ENCODE measurements at places on chromosomes 2 and 18.

- DNase-seq, result no peak
These were observed 158.6 kb downstream of the PPP1R1C start for GRCh38 chr2:182144041-182144775.

DNA sequence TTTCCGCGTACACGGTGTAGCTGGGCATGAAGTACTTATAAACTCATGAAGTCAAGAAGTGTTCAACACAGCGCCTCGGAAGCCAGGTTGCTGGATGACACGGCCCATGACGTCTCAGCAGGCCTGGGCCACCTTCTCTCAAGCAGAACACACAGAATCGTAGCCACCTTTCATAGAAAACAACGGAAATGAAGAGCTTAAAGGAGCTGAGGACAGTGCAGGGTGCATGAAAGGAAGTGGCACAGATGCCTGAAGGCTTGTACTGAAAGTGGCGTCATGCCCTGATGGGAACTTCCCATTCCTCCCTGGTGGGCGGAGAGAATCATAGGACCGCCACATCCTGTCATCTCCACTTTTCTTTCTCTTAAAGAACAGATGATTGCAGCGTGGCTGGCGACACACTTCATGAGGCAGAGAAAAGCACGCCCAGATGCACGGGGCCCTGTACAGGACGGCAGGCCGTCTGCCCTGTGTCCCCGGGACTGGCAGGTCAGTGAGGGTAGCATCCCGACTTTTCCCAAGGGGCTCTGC is 31.1 kb downstream of the HDAC4 start:
- DNase-seq, result no peak

DNA sequence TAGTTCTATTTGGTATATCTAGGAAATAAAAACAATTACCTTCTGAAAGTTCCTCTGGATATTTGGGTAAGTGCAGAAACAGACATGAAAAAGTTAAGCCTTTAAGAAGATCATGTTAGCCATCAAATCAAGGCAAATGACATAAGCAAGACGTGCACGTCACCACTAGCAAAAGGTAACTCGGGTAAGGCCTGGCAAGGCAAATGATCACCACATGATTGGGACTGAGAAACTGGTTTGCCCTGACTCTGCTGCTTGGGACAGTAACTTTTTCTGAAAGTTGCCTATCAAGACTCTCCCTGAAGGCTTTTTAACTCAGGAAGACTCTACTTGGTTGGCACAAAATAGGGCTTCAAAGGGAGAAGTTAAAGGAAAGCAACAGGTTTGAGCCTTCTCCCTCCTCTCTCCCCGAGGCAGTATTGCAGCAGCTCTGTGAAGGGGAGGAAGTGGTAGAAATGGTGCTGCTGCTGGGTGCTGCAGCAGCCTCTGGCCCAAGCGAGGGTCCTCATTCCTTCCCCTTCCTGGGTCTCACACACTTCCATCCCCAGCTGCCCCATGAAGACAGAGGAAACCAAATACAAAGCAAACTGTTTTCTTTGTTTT is 17.1 kb upstream of the TMEM237 start:
- no peak for DNase-seq

GRCh38 chr2:148999451-148999921 is 39.0 kb upstream of the LYPD6B start:
- no peak for DNase-seq

GRCh38 chr18:9346775-9347174 is 12.2 kb downstream of the TWSG1 start:
- no peak for DNase-seq

DNA sequence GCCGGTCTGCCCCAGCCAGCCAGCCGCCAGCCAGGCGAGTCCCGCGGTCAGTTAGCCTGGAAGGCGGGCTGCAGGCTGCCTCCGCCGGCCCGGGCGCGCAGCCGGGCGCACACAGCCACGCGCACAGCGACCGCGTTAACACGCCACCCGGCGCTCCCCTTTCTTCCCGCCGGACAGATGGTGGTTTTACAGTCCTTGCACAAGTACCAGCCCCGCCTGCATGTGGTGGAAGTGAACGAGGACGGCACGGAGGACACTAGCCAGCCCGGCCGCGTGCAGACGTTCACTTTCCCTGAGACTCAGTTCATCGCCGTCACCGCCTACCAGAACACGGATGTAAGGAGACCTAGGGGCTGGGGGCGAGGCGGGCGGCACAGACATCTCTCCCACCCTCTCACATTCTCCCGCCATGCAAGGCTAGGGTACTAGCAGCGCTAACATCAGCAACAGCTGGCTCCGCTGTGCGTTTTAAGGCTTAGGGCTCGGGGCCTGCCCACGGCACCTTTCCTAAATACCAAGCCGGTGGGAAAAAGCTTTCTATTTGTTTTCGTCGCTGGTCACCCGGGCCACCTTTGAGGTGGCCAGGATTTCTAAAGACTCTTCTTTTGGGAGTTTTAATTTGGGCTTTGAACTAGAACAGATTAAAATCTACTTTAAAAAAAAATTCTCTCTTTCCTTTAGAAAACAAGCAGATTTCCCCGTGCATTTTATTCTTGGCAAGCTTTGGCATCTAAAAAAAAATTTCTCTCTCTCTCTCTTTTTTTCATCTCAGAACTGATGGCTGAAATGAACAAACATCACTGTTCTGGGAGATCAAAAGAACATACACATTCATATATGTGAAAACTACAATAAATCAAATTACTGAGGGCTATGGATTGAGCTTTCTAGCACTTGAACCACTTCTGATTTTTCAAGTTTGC is 2.9 kb downstream of the TBR1 start:
- no peak for DNase-seq

DNA sequence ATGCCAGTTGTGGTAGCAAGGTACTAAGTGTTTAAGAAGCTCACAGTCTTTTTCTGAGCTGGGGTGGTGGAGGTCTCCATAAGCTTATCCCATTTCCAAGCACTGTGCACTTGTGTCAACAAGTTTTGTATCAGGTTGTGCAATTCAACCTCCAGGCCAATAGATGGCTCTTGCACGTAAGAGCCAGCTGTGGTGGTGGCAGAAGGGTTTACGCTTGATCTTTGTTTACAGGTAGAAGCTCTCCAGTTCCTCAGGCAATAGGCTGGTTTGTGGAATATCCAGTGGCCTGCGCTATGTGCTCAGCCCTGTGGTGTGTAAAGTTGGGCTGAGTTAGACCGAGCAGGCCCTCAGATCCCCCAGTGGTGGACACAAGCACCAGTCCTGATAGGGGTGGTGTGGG is 89.7 kb upstream of the CNTNAP5 start:
- no peak for DNase-seq

DNA sequence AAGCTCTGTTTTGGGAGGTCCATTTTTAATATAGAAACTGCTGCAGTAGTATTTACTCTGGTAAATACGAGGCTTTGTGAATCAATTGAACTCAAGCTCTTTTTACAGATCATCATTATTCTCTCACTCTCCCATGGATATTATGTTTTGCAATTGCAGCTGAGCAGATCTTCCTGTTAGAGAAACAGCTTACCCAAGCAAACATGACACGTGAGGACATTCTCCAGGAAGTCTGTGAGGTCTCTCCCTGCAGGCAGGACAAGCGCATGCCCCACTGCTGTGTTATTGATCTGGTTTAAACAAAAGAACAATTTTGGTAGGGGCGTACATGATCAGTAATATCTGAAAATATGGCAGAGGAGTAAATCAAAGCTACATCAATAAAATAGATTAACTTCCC is 72.1 kb downstream of the COL6A3 start:
- DNase-seq, result no peak

GRCh38 chr2:204713211-204713610 is 167.9 kb downstream of the PARD3B start:
- DNase-seq, result no peak

DNA sequence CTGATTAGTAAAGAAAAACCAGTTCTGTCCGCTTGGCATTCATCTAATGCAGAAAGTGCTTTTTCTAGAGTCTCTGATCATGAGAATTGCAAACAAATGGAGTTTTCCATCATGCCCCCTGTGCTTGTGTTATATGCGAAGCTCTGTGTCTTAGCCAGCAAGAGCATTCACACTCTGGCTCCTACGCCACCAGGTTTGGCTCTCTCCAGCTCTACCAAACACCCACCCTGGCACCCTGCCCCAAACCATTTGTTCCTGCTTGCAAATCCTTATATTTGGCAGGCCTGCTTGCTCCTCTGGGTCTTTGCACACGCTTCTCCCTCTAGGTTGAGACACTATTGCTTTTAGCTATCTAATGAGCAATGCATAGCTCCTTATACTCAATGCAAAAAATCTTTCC is 204.1 kb upstream of the CYRIA start:
- no peak for DNase-seq

DNA sequence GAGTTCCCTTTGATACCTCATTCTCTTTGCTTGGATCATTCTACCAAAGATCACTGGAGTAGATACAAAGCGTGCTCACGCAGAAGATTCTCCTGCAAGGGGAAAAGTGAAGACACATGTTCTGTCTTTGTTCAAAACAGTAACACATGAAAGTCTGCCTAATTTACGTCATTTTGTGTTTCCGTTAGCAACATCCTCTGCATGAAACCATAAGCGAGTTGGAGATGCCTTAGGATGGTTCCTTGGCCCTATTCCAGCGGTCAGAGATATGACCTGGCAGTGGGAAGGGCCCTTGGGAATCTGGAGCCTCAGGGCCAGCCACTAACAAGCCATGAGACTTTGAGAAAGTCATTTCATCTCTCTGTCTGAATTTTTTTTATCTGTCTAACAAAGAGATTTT is 180.9 kb upstream of the TWIST2 start:
- DNase-seq, result no peak

- no peak for DNase-seq
These were observed 282.7 kb upstream of the MAP2 start for GRCh38 chr2:209141142-209141541.

DNA sequence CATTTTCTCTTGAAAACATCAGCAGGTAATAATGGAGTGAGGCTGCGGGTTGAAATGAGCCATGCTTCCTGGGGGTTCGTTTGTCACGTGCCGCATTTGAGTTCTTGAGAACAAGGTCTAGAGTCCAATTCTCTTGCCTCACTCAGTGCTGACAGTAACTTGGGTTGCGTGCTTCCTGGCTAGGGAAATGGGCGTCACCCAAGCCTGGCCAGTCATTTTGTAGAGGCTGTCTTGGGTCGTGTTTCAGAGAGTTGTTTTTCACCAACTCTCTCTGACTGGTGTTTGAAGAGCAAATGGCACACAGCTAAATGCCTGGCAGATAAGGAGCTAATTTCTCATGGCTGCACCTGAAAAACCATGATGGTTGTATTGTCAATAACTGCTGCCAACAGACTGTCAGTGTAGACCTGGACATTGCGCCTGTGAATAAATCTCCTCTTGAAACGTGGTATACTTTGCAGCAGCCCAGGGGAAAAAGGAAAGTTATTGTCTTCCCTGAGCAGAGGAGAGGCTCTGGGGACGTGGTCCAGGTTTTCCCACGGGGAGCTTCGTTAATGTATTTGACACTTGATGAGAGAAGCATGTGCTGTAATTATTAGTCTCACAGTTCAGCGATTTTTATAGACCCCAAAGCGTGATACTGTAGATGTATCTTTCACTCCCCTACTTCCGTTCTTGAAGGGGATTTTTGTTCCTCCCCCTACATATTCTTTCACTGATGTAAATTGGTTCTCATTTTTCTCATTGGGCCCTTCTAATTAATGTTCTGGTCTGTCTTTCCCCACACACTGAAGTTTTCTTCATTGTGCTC is 196.0 kb downstream of the FHOD3 start:
- no peak for DNase-seq

- DNase-seq, result no peak
These were observed 53.8 kb downstream of the EFEMP1 start for GRCh38 chr2:55869637-55870325.

DNA sequence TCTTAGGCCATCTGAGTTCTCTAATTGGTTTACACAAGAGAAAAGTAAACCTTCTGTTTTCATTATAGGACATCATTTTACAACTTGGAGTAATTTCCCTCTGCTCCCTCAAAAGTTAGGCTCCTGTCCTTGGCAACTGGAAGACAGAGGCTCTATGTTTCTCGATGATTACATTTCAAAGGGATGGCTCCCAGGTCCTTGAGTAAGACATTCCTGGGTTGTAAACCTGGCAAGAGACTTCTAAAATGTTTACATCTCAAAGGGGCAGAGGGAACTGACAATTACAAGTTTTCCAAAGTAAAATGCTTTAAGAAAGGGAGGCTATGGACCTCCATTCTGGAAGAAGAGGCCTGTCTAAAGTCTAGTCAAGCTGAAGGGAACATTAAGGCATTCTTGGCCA is 268.3 kb upstream of the REG3G start:
- no peak for DNase-seq

DNA sequence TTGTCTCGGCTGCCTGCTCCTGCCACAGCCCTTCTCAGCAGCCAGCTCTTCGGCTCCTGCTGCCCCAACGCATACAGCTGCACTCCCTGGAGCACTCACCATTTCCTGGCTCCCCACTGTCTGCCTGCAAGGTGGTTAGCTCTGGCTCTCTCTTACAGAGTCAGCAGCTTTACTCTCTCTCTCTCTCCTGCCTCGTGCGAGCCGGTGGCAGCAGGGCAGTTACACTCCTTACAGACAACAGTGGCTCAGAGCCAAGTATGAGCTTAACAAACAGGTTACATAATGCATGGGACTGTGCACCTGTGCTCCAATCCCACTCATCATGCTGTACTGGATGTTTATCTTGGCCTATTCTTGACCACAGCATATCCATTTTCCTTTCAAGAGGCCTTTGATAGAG is 47.4 kb upstream of the DNAJC10 start:
- no peak for DNase-seq

GRCh38 chr18:74333091-74333490 is 17.5 kb downstream of the C18orf63 start:
- no peak for DNase-seq

GRCh38 chr18:9431296-9431695 is 44.0 kb upstream of the RALBP1 start:
- no peak for DNase-seq

DNA sequence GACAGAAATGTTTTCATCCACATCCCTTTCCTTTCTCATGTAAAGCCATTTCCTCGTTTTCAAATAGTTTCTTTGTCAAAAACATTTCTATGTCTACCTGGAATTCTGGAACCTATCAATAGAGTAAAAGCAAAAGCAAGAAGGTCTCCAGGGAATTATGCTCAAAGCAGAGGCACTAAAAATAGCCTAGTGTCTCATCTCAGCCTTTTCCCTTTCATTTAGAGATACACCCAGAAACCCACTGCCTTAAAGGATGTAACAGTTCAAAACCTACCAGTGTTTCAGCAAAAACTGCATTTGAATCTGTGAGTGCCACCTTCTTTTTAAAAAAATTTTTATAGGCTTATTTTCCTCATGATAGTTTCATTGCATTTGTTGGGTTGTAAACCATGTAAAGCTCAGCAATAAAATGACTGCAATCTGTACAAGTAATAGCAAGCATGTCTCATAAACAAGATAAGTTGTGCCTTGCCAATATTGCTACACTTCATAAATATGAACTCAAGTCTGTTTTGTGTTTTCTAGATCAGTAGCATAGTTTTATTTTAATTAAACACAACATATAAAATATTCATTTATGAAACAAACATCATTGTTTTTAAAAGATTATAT is 927.3 kb upstream of the ACVR2A start:
- DNase-seq, result no peak

GRCh38 chr2:42554392-42554791 is 14.0 kb upstream of the MTA3 start:
- DNase-seq, result no peak

DNA sequence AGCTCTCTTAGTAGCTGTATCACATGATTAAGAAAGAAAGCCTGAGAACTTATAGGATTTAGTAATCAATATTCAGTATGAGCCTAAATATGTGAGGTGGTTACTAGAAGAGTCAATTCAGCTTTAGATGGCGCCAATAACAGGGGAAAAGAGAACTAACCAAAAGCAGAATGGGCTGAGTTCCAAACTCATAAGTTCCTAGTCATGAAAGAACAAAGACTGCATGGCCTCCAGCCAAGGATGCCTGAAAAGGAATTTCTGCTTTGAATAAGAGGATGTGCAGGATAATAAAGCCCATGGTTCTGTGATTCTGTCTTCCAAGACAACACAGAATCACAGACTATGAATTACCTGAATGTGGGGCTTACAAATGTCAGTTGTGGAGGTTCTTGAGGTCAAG is 196.5 kb downstream of the SATB2 start:
- no peak for DNase-seq
